ENCODE measurements at places on chromosomes 12 and 14.
A peak's percentile ranks its signal among the peaks of the same experiment; 100 is the strongest.

- no peak for DNase-seq
Observed at GRCh38 chr12:75684678-75685616, 173.5 kb upstream of the KRR1 start.

GRCh38 chr12:49623142-49623904 is at the start of gene PRPF40B:
PRPF40B (plus strand) TSS chr12:49623561; CDS start chr12:49623591, 30 bp downstream.
- peak; percentile 81 for DNase-seq

- no peak for DNase-seq
Observed at GRCh38 chr12:18990856-18991255, 138.7 kb upstream of the PLEKHA5 start.

DNA sequence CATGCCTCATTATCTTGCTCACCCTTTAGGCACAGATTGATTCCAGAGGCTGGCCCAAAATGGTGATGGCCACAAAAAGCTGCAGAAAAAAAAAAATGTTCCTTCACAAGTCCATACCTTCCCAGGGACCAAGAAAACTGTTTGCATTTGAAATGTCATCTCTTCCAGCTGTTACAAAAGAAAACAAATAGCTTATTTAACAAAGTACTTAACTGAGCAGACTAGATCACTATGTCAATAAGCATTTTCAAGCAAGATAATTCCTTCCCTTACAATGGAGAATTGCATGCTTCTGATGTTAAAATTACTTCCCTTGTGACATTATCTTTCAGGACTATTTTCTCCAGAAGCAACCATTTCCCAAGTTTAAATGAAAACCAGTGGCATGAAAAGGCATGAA is 377.9 kb upstream of the KITLG start:
- no peak for DNase-seq

DNA sequence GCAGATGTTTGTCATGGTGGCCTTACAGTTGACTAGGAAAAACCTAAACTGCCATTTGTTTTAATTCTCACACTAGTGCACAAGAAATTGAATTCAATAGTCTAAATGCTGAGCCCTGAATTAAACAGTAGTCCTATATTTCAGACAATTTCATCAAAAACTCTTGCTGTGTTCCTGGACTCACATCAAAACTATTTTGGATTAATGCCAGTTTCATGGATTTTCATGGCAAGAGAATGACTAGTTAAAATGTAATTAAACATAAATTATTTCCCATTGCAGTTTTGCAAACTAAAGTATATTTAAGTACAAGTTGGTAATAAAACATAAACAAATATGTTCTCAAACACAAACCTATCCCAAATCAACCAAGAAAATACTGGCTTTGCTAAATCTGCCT is 468.0 kb upstream of the PRICKLE1 start:
- DNase-seq, result no peak

GRCh38 chr12:38904537-38905479 is 583 bp downstream of the CPNE8 start:
- DNase-seq, result peak; percentile 70

DNA sequence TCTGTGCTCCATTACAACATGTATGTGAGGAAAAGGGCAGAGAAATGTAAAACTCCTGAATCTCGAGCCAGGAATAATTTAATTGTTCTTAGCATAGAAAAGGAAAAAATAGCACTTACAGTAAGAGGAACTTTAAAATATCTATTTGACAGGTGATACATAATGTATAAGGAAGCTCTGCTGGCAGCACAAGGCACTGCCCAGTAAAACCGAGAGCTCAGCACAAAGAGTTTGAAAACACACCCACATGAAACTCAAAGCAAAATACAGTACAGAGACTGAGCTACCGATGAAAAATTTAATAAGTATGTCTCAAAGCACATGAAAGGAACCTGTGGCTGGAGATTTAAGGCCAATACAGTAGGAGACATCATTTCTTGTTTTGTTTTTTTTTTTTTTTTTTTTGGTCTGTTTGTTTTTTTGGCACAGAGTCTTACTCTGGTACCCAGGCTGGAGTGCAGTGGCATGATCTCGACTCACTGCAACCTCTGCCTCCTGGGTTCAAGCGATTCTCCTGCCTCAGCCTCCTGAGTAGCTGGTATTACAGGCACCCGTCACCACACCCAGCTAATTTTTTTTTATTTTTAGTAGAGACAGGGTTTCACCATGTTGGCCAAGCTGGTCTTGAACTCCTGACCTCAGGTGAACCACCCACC is 19.2 kb downstream of the CLIP1 start:
- no peak for DNase-seq

- no peak for DNase-seq
Observed at GRCh38 chr14:56400109-56400825, 179.3 kb upstream of the TMEM260 start.

DNA sequence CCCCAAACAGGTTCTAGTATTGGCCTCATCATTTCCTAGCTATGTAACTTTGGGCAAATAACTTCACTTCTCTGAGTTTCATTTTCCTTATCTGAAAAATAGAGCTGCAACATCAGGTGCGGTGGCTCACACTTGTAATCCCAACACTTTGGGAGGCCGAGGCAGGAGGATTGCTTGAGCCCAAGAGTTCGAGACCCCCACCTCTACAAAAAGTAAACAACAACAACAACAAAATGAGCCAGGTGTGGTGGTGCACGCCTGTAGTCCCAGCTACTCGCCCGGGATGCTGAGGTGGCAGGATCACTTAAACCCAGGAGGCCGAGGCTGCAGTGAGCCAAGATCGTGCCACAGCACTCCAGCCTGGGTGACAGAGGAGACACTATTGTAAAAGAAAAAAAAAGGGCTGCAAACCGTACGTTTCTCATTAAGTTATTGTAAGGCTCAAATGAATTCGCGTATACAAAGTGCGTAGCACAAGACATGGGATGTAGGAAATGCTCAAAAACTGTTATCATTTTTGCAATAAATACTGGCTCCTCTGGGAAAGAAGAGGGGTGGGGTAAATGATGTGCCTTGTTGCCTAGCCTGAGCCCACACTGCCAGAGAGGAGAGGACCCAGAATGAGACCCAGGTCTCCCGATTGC is 903 bp downstream of the C12orf76 start:
- DNase-seq, result no peak

GRCh38 chr14:27587103-27587502 is 989.3 kb upstream of the NOVA1 start:
- no peak for DNase-seq

GRCh38 chr12:98154850-98155249 is 360.5 kb upstream of the TMPO start:
- no peak for DNase-seq

DNA sequence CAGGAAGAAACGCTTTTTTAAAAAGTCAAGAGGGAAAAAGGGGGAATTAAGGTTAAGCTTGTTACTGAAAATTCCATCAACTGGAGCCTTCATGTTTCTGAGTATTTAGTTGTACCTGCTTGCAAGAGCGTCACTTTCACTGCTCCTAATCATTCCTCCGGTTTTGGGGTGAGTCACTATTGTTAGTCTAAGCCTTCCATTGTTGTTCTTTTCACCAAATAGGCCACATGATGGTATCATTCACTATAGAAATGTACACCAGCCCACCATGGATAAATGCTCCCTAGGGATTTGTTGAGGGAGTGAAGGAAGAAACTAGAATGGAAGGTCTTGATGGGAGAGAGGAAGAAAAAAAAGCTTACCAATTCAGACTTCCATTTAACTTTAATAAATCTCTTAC is 3.0 kb downstream of the IL22 start:
- no peak for DNase-seq

DNA sequence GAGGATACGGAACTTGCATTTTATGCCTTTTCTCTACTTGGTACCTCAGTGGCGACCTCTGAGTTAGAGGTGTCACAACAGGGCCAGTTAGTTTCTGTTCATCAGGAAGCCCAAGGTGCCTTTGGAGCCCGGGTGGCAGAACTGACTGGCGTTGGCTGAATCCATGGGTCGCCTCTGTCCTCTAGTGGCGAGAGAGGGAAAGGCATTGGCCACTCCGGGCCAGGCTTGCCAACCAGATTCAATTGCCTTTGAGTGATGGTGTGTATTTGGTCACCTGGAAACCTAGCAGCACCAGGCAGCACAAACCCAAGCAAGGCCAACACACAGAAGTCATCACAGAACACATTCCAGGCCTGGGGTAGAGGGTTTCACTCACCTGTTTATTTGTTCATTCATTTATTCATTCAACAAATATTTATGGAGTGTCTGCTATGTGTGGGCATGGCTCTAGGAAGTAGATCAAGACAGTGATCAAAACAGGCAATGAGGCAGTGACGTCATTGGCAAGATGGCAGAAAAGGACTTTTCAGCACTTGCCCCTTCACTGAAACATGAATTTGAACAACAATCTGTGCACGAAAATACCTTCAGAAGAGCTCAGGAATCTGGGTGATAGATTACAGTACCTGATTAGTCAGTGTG is 40.5 kb upstream of the KCNA5 start:
- peak; percentile 20 for DNase-seq

DNA sequence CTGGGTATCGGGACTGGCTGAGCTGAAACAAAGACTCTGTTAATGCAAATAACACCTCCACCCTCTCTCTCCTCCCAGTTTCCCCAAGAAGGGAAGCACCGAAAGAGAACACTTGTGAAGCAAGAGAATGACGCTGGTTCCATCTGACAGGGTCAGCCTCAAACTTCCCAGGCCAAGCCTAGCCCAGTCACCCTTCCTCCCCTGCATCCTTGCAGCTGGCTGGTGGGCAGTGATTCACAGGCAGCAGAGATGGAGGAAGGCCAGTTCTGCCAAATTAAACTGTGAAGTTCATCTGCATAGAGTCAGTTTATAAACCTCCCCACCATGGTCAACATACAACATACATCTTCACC is 2.8 kb downstream of the LRRC74A start:
- DNase-seq, result no peak

GRCh38 chr12:102498471-102498870 is 18.1 kb upstream of the IGF1 start:
- DNase-seq, result no peak

DNA sequence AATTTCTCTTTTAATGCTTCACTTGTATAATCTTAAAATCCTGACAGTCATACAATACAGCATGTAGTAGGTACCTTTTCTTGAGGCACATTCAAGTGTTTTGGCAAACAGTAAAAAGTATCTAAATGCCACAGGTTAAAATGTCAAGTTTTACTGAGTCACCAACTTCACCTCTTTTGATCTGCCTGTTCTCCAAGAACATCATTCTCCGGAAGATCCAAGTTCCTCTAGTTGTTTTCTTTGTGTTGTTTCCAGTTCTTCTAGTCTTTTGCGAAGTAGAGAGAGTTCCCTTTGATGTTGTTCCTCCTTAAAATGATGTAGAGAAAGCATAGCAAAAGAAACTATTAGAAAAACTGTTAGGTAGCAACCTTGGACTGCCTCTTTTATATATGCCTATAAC is 151.1 kb downstream of the CEP83 start:
- DNase-seq, result no peak

DNA sequence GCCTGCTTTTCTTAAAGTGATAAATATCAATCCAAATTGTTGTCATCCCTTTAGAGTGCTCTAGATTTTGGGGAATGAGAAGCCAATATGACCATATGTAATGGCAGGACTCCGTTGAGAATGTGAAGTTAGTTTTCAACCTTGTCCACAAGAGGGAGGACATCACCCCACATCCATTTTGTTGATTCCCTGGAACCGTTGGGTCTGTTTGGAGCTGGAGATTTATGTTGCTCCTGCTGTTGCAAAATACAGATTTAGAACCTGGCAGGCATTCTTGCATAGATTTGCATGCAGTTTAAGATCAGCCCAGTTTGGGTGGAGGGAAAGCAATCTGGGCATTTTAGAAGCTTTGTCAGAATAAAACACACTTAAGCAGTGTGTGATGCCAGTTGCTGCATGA is 620.1 kb downstream of the NRXN3 start:
- DNase-seq, result no peak

DNA sequence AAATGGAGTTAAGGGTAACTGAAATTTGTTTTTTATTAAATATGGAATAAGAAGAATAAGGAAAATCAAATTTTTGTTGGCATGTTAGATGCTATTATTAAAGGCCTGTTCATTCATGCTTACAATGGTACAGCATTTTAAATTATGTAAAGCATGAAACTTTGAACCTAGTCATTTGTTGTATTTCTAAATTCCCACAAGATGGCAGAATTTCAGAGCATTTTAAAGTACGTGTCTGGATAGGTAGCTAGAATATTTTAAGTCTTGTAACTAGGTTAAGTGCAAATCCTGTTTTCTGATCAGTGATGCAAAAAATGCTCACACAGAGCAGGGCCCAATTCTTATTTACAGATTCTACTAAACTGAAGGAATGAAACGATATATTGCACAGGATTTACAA is 585.6 kb upstream of the MIS18BP1 start:
- DNase-seq, result no peak

DNA sequence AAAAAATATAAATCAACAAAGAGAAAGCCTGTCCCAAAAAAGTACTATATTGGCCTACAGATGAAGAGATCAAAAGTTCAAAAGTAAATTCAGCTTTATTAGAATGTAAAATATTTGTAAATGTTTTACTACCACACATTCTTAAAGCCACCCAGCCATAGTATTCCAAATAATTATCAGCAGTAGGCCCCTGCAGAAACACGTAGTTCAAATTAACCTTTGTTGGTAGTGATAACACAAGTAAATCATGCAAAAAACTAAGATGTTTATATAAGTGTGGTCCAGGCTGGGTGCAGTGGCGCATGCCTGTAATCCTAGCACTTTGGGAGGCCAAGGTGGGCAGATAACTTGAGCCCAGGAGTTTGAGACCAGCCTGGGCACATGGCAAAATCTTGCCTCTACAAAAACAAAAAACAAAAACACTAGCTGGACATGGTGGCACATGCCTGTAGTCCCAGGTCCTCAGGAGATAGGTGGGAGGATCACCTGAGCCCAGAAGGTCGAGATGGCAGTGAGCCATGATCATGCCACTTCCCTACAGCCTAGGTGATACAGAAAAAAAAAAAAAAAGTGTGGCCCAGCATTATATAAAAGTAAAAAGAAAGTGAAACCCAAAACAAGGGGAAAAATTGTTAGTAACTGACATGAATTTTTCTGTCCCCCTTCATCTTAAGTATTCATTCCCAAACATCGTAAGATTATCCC is 17.9 kb downstream of the SPTLC2 start:
- DNase-seq, result peak; percentile 56

DNA sequence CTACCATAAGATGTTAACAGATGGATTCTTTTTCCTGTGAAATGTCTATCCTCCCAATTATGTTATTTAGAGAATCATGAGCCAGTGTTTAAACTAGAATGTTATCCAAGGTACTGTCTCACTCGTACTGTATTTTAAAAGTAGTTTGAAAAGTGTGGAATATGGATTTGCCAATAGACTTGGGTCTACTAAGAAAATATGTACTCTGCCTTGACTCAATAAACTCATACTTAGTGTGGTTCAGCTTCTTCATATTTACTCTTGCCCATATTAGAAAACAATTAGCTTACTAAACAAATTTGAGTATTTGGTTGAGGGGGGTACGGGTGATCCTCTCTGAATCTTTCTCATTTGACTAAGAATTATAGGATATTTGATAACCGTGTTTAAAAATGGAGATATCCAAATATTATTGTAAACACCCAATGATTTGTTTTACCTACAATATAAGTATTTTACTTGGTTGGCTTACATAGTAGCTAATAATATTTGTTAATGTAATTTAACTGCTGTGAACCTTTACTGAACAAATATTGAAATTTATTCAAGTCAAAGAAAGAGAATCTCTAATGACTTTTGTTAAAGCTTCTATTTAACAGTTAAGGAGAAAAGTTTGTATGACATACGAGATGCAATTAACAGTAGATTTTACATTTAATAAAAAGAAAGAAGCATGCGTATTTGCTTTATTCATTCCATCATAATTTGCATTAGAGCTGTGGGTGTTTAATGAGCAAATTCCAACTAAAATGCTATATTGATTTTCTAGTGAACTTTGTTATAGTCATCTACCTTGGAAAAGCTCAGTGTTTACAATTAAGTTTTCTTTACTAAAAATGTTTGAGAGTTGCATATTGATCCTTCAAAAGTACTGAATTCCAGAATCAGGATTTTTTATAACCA is 81.2 kb downstream of the MIPOL1 start:
- DNase-seq, result no peak

- no peak for DNase-seq
Observed at GRCh38 chr12:114693059-114693531, 9.1 kb upstream of the TBX3 start.

Measured in right kidney (tissue), 9 donors.